ENCODE measurements at places on chromosomes 12 and 14.

- DNase-seq = peak; percentile 23
Observed at GRCh38 chr14:32259368-32260013, 56.4 kb upstream of the RNU6-8 start.

DNA sequence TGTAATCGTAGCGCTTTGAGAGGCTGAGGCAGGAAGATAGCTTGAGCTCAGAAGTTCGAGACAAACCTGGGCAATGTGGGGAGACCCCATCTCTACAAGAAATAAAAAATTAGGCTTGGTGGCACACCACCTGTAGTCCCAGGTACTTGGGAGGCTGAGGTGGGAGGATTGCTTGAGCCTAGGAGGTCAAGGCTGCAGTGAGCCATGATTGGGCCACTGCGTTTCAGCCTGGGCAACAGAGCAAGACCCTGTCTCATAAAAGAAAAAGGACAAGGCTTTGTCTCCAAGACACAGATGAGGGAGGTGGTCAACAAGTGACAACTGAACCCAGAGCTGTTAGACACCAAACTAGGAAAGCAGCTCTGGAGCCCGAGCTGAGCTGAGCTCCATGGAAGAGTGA is 14.5 kb upstream of the TAMALIN start:
- no peak for DNase-seq

- peak; percentile 6 for DNase-seq
Observed at GRCh38 chr14:46322076-46322475, 329.5 kb downstream of the RPL10L start.

GRCh38 chr12:71135077-71135811 is 22.6 kb downstream of the TSPAN8 start:
- DNase-seq = no peak

DNA sequence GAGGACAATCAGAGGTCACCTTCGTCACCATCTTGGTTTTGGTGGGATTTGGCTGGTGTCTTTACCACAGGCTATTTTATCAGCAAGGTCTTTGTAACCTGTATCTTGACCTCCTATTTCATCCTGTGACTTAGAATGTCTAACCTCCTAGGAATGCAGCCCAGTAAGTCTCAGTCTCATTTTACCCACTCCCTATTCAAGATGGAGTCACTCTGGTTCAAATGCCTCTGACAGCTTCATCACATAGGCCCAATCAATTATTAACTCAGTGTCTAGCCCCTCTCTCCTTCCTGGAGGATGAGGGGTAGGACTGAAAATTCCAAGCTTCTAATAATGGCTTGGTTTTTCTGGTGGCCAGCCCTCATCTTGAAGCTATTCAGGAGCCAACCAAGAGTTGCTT is 111.4 kb upstream of the NAP1L1 start:
- DNase-seq = no peak

DNA sequence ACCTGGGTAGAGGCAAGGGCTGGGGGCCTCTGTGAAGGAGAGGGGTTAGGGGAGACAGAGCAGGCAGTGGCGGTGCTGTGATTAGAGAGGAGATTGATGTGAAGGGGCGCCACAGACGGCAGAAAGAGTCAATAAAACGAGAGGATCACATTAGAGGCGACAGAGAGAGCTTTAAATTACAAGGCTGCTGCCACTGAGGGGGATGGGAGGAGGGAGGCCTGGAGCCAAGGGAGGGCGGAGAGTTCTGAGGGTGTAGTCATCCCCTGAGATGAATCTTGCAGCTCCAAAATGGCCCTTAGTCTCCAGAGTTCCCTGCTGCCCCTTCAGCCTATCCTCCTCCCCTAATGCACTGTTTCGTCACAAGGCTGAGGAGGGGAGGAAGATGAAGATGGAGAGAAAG is 12.8 kb downstream of the ZFHX2 start:
- DNase-seq = no peak

DNA sequence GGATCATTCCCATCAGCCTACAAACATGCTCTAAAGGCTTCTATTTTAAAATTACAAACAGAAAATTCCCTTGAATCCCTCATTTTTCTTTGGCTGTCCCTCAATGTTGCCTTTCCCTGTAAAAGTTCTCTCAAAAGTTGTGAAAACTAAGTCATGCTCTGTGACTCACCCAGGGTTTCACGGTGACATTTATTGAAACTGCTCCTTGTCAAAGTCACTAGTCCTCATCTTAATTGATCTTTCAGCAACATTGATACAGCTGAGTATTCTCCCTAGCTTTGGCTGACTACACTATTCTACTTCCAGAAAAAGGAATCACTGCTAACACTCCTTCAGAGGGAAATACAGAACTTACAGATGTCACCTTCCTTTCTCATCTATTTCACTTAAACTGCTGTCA is 65.7 kb downstream of the ASCL4 start:
- DNase-seq = no peak

DNA sequence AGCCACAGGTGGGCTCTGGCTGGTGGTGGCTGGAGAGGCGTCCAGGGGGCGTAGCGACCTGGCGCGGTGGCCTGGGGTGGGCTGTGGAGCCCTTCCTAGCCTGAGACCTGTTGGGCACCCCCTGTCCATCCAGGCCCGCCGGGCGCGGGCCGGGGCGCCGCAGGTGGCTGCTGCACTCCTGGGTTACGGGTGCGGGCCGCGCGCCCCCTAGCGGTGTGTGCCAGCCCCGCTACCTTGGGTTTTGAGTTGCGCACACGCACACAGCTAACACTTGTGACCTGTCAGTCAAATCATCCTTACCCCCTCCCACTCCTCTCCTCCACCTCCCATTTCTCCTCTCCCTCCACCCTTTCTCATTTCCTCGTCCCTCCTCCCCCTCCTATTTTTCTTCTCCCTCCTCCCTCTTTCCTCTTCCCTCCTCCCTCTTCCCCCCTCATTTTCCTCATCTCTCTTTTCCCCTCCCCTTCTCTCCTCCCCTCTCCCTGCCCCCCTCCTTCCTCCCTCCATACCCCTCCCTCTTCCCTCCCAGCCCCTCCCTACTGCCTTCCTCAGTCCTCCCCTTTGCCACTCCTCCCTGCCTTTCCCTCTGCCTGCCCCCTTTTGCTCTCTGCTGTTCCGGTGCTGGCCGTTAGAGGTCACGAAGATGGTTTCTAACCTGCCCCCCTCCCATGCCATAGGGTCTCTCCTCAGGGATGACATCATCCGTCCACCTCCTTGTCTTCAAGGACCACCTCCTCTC is 2.3 kb downstream of the MEG3 start:
- DNase-seq = no peak

DNA sequence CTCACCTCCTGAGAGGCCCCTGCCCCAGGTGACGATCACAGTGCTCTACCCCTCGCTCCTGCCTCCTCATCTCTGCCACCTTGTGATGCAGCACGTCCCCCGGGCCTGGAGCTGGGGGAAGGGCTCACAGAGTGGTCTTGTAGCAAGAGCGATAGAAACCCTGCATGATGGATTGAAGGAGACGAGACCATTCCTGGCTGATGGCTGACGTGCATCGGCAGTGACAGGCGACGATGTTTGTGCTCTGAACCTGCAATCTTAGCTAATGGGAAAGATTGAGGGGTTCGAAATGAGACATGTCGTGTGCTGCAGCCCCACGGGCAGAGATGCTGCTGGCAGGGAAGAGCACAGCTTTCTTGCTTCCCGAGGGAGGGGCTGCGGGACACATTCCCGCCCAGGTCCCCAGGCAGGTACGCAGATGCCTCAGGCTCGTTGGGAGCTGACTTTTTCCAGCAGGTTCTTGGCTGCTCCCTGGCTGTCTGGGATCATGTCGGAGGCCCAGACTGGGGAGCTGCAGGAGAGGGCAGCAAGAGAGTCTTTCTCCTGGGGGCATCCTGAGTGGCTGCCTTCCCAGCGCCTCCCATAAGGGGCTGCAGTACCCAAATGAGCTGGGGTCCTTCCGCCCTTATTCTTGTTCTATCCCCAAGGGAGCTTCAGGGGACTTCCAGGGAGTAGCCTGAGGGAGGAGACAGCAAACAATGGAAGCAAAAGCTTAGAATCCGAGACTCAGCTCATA is 38.7 kb upstream of the GPATCH2L start:
- peak; percentile 56 for DNase-seq

- DNase-seq = no peak
Observed at GRCh38 chr12:126243814-126244440, 1178.7 kb downstream of the AACS start.

GRCh38 chr12:104132351-104132956 is 5.6 kb downstream of the NFYB start:
- no peak for DNase-seq

DNA sequence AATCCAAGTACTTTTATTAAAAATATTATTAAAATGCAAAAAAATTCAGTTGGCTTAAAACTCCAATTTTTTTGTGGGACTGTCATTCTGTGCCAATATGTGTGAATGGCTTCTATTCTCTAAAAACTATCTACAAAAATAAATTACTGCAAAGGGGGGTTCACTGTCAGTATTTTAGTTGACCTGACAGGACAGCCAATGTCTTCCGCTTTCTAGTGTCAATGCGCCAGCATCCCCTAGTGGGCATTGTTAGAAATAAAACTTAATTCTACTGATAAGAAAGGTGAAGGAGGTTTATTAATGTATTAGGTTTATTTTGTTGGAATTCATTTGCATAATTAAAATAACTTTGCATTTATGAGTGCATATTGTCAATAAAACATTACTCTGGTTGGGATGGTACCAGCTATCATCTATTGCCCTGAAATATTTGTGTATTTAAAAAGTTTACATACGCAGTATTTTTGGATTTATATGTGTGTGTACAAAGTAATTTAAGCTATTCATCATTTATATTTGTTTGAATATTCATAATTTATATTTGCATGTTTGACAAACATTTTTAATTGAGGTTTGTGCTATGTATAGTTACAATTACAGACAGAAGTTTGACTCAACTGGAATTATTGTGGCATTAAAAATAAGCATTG is 527.2 kb downstream of the FLRT2 start:
- DNase-seq = peak; percentile 23

DNA sequence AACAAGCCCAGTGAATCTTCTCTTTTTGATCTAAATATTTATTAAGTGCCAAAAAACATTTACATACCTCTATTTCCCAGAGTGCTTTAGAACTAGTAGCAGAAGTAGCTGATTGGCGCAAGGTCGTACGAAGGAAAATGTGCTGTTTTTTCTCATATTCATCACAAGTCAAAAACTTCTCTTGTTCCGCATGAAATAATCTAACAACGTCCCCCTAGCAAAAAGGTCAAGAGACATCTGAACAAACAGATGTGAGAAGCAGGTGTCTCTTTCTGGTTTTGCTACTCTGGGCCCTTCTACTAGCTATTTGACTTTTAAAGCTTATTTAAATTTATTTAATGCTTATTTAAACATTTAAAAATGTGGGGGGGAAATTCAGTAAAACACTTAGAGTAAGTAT is 117.8 kb downstream of the ITPR2 start:
- DNase-seq = no peak

DNA sequence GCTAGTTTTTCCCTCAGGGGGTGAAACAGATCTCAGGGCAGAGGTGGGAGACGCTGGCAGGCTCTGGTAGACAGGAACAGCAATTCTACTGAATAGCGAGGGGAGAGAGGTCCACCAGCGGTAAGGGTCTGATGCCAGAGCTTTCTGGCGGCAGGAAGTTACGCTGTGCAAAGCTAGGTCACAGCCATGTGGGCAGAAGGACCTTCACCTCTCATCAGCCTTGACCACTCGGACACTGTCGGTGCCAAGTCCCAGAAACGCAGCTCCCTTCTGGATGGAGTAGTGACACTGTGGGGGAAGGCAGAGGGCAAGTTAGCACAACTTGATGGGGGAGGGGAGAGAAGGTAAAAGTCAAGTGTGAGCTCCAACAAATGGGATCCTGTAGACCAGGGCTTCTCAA is 10.3 kb upstream of the ZNF740 start:
- no peak for DNase-seq

DNA sequence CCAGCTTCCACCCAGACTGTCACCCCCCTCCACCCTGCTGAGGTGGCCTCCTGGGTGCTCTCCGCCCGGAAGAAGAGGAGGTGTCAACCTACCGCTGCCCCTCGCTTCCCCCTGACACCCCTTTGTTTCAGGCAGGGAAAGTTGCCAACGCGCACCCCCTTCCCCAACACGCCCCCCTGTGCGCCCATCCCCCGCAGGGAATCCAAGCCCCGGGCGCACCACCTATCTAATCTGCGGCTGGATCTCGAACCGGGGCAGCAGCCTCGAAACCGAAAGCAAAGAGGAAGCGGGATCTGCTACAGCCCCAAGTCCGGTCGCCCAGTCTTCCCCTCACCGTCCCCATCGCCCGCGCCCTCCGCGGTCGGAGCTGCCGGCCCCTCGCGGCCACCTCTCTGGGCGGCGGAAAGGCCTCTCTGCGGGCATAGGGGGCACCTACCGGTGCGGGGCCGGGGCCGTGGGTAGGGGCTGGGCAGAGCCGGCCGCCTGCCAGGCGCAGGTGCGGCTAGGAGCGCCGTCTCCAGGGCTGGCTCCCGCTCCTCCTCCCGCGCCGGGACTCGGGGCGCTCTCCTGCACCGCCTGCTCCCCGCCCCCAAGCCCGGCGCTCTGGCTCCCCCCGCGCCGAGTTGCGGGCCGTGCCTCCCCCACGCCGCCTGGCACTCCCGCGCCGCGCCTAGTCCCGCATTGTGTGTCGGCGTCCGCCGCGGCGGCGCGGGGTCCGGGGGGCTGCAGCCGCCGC is 18.3 kb upstream of the PLEKHH1 start:
- peak; percentile 67 for DNase-seq

DNA sequence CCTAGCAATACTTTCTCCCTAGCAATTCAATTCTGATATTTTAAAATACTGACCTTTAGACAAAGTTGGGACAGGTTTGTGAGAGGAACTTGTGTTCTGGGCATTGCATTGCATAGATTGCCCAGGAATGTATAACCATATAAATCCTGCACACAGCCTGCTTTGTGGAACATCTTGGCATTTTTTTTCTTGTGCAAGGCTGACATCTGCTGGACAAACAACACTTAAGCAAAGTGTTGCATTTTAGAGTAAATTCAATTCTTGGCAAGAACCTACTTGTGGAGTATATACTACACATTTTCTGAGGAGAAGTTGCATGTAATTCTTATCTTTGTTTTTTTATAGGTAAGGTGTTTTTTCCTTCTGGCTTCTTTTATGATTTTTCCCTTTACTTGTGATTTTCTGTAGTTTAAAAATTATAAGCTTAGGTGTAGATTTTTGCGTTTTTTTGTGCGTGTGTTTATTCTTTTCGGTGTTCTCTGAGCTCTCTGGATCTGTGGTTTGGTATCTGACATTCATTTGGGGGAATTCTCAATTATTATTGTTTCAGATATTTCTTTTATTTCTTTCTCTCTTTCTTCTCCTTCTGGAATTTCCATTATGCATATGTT is 26.4 kb downstream of the TESPA1 start:
- peak; percentile 62 for DNase-seq

- peak; percentile 60 for DNase-seq
Observed at GRCh38 chr12:630656-631632, 32.3 kb downstream of the NINJ2 start.

- DNase-seq = no peak
Observed at GRCh38 chr12:3152892-3153291, 75.7 kb downstream of the TSPAN9 start.

GRCh38 chr12:67237231-67237630 is 31.9 kb upstream of the CAND1 start:
- no peak for DNase-seq

DNA sequence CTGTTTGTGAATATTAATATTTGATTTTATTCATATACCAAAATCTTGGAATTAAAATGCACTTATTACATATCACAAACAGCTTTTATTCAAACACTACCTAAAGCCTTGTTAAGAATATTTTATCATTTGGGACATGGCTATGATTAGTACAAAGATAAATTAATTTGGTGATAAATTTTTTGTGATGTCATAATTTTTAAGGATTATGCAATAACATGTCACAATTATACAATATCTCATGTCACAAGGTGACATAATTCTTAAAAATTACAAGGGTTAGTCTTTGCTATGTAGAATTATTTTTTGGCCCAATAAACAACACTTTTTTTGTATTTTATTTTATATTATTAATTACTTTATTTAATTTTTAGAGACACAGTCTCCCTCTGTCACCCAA is 113.7 kb downstream of the TMTC3 start:
- DNase-seq = no peak

GRCh38 chr12:103318566-103318965 is 177.2 kb downstream of the C12orf42 start:
- DNase-seq = no peak
